Left ventricle myocardium inferior (tissue), 1 donor: ENCODE measurements at places on chromosomes 5 and 9. TPM values are rescaled to one million over a fixed set of nuclear protein-coding genes. Genes with fewer than 3 reads are reported as not detected.

- H3K36me3 ChIP-seq, result no peaks in the 10 kb centered on the region
- H3K4me1 ChIP-seq, result peaks cover 39% of the 10 kb centered on the region
- H3K27ac ChIP-seq, result peak overlapping the region; percentile 70
- no peak overlapping the region for H3K4me3 ChIP-seq
- no peaks in the 10 kb centered on the region for H3K27me3 ChIP-seq
Observed at GRCh38 chr5:123696921-123697341, 185.0 kb downstream of the CSNK1G3 start.

DNA sequence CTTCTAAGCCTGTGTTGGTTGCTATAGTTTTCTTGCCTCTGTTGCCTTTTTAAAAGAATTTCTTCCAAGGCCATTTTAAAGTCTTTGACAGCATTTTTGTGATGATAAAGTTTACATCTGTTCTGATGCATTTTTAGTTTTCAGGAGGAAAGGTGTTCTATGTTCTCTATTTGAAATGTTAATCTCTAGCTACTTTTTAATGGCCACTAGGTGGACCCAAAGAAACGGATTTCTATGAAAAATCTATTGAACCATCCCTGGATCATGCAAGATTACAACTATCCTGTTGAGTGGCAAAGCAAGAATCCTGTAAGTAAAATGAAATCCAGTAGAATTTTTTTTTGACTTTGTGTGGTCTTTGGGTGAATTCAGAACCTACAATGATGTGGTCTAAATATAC lies 60.2 kb downstream of the MELK start:
- H3K27me3 ChIP-seq, result no peaks in the 10 kb centered on the region
- no peaks in the 10 kb centered on the region for H3K4me1 ChIP-seq
- H3K27ac ChIP-seq, result no peak overlapping the region
- DNase-seq, result no peak
- H3K4me3 ChIP-seq, result no peak overlapping the region

The RXFP3 gene
- total RNA-seq, result not detected

The SPATA31E1 gene
- not detected for total RNA-seq

The CNTNAP3B gene
- 8.0 TPM for total RNA-seq

The COQ4 gene
- total RNA-seq, result 32.0 TPM

DNA sequence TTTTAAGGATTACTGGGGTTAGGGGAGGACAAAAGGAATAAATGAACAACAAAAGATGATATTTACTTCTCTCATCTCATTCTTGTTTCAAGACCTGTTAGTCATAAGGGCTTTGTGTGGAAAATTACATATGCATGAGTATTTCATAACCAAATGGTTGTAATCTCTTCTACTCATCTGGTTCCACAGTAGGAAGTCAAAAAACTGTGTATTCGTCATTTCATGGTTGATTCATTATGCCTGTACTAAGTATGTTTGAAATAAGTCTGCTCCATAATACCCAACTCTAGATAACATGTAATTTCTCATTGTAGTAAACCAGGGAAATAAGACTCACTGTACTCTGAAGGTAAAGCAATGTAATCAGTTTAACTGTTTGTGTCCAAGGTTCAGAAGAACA lies 212.9 kb downstream of the ARRDC3 start:
- DNase-seq, result no peak
- no peaks in the 10 kb centered on the region for H3K27me3 ChIP-seq
- no peaks in the 10 kb centered on the region for H3K4me1 ChIP-seq
- H3K36me3 ChIP-seq, result no peaks in the 10 kb centered on the region

GRCh38 chr9:111597852-111598732 lies 1.4 kb downstream of the PTGR1 start:
- DNase-seq, result peak; percentile 67
- peaks cover 40% of the 10 kb centered on the region for H3K36me3 ChIP-seq
